Heart left ventricle (tissue), 16 donors: ENCODE measurements at places on chromosomes 11 and 22. TPM values are rescaled to one million over a fixed set of nuclear protein-coding genes. Genes with fewer than 3 reads are reported as not detected.

GGTLC2 gene
- polyA plus RNA-seq, result not detected

GRCh38 chr22:17087498-17088131 lies 2.8 kb downstream of the IL17RA start:
- DNase-seq, result no peak

DNA sequence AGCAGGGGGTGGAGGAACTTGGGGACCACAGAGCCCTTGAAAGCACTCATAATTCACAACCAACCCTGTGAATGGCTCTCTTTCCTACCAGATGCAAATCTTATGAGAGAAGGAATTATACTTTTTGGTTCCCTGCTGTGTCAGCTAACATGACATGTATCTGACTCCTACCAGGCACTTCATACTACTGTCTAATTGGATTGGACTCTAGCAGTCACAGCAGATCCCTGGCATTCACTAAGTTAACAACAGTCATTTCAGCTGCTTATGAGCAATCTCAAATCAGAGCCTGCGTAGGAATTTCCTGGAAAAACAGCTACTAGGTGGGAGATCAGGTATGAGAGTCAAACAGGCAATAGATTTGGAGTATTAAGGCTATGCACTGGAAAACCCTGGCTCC lies 11.1 kb upstream of the ENDOD1 start:
- no peak for DNase-seq

GRCh38 chr22:35866651-35867050 lies 149.0 kb downstream of the APOL5 start:
- peak; percentile 16 for DNase-seq

GRCh38 chr11:88402192-88402715 lies 64.7 kb upstream of the CTSC start:
- no peak for DNase-seq

- peak; percentile 88 for DNase-seq
Observed at GRCh38 chr11:69670158-69670845, 4.9 kb downstream of the LTO1 start.

DNA sequence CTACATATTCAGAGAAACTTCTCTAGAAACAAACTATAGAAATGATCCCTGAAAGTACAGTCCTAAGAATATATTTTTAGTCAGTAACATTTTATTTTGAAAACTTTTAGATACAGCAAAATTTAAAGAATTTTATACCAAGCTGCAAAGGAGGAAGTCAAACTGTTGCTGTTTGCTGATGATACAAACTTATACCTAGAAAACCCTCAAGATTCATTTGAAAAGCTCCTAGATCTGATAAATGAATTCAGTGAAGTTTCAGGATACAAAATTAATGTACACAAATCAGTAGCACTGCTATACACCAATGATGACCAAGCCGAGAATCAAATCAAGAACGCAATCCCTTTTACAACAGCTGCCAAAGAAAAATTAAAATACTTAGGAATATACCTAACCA lies 10.1 kb downstream of the ZBTB44 start:
- DNase-seq, result no peak

DNA sequence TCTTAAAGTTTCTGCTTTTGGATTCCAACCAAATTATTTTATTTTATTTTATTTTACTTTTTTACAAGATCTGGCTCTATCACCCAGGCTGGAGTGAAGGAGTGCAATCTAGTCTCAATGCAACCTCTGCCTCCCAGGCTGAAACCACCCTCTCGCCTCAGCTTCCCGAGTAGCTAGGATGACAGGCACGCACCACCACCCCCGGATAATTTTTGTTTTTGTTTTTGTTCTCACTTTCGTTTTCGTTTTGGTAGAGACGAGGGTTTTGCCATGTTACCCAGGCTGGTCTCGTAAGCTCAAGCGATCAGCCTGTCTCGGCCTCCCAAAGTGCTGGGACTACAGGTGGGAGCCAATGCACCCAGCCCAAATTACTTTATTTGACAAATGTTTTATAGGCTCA lies 219.8 kb downstream of the ETS1 start:
- DNase-seq, result no peak

DNA sequence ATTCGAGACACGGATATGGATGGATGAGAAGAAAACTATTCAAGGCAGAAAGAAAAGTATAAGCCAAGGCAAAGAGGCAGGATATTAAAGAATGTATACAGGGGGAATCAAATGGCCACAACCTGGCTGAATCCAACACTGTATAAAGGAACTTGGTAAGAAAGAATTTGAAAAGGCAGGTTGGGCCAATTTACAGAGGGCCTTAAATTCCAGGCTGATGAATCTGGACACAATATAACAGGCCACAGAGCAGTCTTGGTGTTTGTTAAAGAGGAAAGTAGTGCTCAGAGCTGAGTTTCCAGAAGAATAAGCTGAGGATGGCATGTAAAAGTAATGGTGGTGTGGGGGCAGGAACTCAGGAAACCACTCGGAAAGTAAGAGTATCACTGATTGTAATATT lies 72.3 kb upstream of the POU2AF2 start:
- DNase-seq, result no peak

- no peak for DNase-seq
Observed at GRCh38 chr11:27991736-27992135, 116.2 kb downstream of the KIF18A start.

DNA sequence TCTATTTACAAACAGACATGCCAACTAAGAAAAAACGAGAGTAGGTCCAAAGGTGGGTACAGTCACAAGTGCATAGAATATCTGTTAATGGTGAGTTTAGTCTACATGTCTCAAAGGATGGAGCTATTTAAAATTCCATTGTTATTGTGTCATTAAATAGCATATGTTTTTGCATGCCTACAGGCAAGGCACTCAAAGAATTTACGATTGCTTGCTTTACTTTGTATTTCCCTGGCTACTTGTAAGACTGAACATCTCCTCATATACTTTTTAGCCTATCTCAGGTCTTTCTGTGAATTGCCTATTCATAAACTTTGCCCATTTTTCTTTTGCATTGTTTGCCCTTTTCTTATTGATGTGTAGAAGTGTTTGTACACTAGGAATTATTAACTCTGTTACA lies 39.7 kb downstream of the DEUP1 start:
- DNase-seq, result no peak

DNA sequence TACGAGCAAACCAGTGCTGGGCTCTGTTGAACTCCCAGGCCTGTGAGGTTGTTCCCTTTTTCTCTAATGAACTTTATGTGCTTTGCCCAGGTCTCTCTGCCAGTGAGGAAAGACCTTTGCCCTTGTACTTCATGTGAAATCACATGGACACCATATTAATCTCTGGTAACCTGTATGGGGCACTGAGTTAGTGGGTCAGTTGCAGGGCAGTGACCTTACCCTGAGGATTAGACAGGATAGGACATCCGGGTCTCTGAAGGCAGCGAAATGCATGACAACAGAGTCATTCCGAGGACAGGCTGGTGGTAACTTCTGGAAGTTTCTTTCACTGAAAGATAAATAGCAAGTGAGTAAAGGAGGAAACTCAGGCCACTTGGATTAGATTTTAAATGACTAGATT lies 93.7 kb downstream of the ZBTB16 start:
- no peak for DNase-seq

DNA sequence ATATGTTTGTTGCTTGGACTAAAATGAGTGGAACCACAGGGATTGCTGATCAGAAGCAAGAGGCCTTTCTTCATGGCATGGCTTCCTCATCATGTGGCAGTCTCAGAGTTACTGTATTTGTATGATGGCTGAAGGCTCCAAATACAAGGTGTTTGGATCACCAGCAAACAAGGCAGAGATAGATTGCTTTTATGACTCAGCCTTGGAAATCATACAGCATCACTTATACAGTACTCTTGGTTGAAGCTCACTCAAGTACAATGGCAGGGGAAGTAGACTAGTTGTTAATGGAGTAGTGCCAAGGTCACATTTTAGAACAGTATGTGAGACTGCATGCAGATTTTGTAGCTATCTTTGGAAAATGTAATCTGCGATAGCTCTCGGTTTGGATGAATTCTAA lies 16.6 kb downstream of the CAPRIN1 start:
- no peak for DNase-seq

DNA sequence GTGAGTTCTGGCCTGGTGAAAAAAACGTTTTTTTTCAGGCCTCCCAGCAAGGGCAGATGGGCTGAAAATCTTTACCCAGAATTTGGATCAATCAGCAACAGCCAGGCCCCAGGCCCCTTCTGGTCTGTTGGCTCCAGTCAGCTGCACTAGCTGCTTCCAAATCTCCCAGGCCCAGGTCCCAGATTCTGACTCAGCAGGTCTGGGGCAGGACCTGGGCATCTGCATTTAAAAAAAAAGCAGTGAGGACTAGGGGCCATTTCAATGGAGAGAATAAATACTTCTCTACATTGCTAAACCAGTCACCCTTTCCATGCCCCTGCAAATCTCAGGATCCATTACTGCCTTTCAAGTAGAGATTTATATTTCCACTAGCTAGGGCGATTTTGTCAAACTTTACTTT lies 4.3 kb downstream of the SLC15A3 start:
- no peak for DNase-seq

GRCh38 chr11:126337474-126338241 lies 17.8 kb upstream of the ST3GAL4 start:
- DNase-seq, result no peak
